ENCODE measurements at places on chromosomes 1 and 21.

GRCh38 chr1:89611721-89612120, 21.2 kb upstream of the LRRC8C start:
- no peak for DNase-seq

- peak; percentile 37 for DNase-seq
Observed at GRCh38 chr1:74504125-74504932, 8.1 kb downstream of the LRRC53 start.

DNA sequence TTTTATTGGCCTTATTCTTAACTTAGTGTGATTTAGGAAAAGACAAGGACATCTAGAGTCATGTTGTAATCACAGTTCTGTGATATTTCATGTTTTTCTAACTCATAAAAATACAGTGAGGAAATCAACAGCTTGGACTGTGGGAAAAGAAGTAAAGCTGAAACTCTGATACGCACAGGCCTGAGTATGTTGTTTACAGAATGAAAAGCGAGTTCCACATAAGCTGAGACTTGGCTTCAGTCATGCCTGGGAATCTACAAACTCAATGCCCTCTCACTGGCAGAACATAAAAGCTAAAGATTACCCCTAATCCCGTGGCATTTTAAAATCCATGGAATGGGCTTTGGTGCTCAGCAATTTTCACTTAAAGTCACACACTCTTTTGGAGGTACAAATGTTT, 23.6 kb upstream of the ATP5PO start:
- no peak for DNase-seq

GRCh38 chr1:110215621-110216515, 5.8 kb downstream of the KCNC4 start:
- DNase-seq, result no peak

DNA sequence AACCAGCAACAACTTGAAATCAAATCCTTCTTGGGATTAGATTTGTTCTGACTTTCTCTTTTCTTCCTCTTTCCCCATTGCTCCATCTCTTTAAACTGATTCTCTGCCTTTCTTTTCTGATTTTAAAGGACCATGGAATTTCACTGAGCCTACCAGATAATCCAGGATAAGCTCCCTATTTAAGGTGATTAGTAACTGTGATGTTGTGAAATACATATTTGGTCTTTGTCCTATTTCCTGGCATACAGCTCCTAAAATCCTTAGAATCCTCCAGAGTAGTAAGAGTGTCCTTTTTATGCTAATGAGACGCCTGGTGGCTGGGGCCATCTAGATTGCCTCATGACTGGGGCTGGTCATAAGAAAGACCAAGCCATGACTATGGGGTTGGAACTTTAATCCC, 236.9 kb downstream of the USP25 start:
- no peak for DNase-seq

DNA sequence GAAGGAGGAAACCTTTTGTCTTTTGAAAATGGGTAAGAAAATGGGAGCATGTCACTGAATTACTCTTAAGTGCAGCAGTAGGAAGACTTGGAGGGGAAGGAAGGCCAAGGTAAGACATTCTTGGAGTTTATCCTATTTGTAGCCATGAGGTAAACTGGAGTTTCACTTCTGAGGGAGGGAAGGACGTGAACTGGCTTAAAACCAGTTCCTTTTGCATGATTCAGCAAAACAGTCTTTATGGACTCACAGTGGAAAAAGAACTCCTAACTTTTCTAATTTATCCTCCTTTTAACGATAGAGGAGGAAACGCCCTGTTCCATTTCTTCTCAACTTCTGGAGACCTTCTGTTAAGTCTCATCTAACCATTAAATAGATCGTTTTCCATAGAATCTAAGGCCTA, 2.5 kb downstream of the PRDX6 start:
- DNase-seq, result no peak

- DNase-seq, result no peak
Observed at GRCh38 chr1:245657371-245657770, 502.6 kb downstream of the KIF26B start.

GRCh38 chr1:23957096-23957495, 2.5 kb upstream of the PNRC2 start:
- DNase-seq, result no peak

DNA sequence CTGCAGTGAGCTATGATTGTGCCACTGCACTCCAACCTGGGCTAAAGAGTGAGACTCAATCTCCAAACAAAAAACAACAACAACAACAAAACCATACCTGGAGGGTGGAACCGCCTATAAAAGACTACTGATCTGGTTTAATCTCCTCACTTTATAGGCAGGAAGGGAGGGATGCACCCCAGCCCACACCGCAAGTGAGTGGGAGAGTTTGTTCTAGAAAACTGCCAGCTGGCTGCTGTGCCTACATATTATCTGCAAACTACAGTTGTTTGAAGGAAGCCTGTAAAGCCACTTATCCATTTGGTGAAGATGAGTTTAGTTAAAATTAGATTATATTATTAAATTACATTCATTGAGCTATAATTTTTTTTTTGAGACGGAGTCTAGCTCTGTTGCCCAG, 9.1 kb upstream of the SRSF10 start:
- DNase-seq, result no peak

GRCh38 chr1:222279591-222279990, 268.3 kb downstream of the HHIPL2 start:
- no peak for DNase-seq

DNA sequence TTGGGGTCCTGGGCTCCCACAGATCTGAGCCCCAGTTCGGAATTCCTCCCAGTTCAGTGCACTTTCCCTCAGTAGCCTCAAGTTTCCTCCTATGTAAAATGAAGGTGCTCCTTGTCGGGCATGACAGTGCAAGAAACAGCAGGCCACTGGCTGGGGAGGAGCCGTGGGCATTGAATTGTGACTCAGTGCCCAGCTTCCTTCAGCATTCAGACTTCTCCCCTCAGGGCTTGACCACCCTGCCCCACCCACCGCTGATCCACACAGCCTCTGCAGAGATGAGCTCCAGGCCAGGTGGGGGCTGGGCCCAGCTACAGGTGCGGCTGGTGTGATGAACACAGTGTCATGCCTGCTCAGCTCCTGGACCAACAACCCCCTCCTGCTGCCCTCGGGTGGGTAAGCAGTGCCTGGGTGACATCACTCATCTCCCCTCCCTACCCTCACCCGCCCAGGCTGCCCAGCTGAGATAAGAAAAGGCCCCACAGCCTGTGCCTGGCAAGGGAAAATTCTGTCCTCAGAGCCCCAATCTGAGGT, 4.9 kb downstream of the MOB3C start:
- no peak for DNase-seq

- DNase-seq, result no peak
Observed at GRCh38 chr1:73744985-73745384, 453.0 kb downstream of the LRRIQ3 start.

DNA sequence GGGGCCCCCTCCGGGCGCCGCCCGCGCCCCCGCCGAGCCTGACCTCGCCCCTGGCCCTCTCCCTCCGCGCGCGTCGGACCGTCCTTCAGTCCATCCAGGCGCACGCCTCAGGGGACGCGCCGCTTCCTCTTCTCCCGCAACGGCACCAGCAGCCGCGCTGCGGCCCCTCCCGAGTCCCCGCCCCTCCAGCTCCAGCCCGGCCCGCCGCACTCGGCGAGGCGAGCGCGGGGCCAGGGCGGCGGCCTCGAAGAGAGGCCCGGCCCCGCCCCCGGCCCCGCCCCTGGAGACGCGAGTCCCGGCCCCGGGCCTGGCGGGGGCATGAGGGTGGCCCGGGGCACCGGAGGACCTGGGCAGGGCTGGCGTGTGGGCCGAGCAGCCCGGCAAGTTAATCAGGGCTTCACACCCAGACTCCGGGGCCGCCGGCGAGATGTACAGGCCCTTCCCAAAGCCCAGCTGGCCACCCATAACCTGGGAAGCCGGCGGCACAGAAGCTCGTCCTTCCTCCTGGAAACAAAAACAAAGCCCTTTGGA, at the start of gene IGSF3:
Gene IGSF3, minus strand, starts transcription at position 159 of the 531 bp plus-strand sequence. CDS start 1,407 bp downstream, outside the sequence.
- peak; percentile 47 for DNase-seq

- no peak for DNase-seq
Observed at GRCh38 chr1:16026723-16027484, 5.1 kb downstream of the CLCNKA start.

DNA sequence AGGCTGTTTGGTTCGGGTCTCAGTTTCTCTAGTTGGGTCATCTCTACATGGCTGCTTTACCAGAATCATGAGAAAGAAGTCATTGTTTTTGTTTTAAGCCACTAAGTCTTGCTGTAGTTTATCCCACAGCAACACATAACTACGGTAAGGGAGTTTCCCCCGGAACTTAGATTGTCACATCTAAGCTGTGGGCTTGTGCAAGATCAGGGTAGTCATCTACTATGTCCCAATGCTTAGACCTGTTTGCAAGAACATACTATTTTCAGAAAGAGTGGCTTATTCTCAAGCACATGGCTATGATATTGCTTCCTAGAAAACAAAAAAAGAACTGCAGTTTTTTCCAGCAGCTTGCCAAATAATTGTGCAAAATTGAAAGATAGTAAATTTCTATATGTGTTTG, 18.0 kb upstream of the OLIG2 start:
- no peak for DNase-seq

DNA sequence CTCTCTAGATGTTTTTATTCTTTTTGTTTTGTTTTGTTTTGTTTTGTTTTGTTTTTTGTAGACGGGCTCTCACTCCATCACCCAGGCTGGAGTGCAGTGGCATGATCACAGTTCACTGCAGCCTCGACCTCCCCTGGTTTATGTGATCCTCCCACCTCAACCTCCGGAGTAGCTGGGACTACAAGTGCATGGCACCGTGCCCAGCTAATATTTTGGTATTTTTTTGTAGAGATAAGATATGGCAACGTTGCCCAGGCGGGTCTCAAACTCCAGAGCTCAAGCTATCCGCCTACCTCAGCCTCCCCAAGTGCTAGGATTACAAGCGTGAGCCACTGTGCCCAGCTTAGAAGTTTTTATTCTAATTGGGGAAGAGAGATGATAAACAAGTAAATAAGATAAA, 13.3 kb upstream of the TP53BP2 start:
- DNase-seq, result no peak

DNA sequence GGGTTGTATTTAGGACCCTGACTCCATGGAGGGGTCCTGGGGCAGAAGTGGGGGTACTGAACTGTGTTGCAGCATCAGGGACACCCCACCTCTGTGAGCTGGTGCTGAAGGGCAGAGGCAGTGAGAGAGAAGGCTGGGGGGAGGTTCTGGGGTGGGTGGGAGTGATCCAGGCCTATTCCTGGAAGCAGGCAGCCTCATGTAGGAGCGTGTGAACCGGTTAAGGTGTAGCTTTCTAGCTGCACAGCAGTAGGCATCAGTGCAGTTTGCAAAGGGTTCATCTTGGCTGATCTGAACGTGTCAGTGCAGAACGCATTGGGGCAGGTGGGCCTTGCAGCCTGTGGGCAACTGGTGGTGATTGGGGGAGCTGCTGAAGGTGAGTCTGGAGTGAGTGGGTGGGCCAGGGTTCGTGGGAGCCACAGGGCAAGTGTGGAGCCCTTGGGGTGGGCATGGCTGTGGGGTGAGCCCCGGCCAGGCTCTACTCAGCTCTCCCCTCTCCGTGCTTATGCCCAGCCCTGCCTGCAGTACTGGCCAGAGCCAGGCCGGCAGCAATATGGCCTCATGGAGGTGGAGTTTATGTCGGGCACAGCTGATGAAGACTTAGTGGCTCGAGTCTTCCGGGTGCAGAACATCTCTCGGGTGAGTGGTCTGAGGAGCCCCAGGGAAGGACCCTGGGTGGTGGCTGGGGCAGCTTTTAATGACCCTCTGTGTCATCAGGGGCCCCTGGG, 86.7 kb downstream of the PTPRU start:
- DNase-seq, result no peak

GRCh38 chr1:15508700-15509487, 15.1 kb downstream of the CASP9 start:
- no peak for DNase-seq

DNA sequence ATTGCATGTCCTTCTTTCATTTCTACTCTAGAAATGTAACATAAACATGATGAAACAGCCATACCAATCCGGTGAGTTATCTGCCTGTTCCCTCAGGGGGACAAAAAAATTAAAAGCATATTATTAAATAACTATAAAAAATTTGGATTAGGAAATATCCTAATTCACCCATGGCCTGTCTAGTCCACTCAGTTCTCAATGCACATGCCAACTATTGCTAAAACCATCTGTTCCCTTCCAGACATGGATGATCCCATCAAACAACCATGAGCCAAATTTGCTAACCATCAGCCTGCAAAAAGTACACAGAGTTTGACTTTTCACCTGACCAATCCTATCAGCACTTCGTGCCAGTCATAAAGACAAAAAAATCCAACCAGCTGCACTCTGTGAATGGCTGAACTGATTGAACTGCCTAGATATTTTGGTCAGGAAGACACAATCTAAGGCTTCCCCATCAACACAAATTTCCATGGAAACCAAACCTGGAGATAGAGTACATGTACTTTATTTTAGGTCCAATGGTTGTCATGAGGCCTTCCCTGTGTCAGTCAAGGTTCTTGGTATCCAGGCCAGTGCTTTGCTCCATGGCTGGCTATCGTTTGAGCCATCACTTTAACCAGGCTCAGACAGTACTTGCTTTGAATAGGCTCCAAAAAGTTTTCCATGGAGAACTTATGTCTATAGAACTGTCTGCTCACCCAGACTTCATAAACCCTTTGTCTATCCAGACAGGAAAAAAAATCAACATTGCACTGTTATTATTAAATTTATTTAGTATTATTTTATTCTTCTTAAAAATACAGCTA, 570.8 kb downstream of the LTN1 start:
- DNase-seq, result no peak

- no peak for DNase-seq
Observed at GRCh38 chr21:46004168-46004861, 22.7 kb downstream of the COL6A1 start.

- peak; percentile 21 for DNase-seq
Observed at GRCh38 chr1:171251042-171251951, 3.0 kb downstream of the FMO1 start.

DNA sequence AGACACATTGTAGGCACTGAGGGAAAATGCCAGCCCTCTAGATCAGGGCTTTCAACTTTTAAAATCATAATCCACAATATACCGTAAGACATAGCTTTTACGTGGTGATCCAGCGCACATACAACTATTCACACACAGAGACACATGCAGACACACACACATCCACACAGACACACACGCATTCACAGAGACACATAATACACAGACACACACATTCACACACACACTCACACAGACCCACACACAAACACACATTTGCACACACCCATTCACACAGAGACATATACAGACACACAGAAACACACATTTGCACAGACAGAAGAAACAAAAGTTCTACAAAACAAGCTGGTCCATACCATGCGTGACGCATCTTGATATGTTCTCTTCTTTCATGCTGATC, 244.5 kb downstream of the RHOU start:
- no peak for DNase-seq

Data from stimulated activated CD4-positive, alpha-beta T cell treated with anti-CD3 and anti-CD28 coated beads, Interleukin-2, amount 100 ng/mL, for 48 hours (primary cell).